Omental fat pad (tissue), 4 donors: ENCODE measurements at places on chromosomes 3 and 15. TPM values are rescaled to one million over a fixed set of nuclear protein-coding genes. Genes with fewer than 3 reads are reported as not detected.

The ARHGAP31 gene
- total RNA-seq = 37.7 TPM

The OXTR gene
- total RNA-seq = 0.13 TPM

The PPP2R3A gene
- total RNA-seq = 9.6 TPM

The FRG2C gene
- total RNA-seq = not detected

The RTP4 gene
- 3.0 TPM for total RNA-seq
